ENCODE measurements at places on chromosomes 3 and 15.
A peak's percentile ranks its signal among the peaks of the same experiment; 100 is the strongest.

- DNase-seq: no peak
Observed at GRCh38 chr3:135907422-135908165, 57.9 kb upstream of the PPP2R3A start.

DNA sequence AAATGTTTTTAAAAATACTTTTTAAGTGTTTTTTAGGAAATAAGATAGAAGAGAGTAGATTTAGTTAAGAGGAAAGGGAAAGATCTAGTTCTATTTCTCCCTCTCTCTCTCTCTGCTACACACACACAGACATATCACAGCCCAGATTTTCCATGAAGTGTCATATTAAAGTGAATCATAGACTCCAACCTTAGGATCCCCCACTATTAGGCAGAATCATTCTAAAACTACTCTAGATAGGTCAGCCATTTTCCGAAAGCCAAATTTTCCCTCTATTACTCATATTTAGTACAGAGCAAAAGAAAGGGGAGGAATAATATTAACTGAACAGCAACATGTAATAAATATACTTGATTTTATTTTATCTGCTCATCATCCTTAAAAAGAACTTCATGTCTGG is 45.1 kb upstream of the RSL24D1 start:
- DNase-seq: no peak

DNA sequence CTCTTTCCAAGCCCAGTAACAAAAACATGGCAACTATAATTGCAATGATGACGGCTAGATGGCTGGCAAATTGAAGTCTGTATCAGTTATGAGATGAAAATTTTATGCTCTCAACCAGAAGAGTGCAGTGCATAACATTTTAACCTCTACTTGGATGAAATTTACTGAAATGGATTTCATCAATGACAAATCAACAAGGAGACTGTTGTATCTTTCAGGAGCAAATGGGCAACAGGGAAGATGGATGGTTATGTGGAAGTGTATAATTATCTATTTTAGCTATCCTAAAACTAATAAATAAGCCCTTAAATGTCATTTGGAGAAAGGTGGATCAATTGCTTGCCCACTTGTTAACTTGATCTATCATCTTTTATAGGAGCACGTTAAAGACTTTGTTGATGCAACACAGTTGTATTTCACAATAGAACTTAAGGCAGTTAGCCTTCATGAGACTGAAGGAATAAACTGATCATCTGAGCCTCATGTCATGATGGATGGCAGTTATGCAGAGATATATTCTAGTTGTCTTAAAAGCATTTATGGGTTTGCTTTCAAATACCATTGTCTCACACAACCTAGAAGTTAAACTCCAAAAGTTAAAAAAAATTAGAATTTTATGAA is 315.1 kb upstream of the TBC1D5 start:
- no peak for DNase-seq

GRCh38 chr15:89671687-89672086 is 7.5 kb downstream of the PLIN1 start:
- no peak for DNase-seq

GRCh38 chr3:175326041-175326440 is 466.9 kb downstream of the NAALADL2 start:
- no peak for DNase-seq

GRCh38 chr3:113129168-113129567 is 82.2 kb upstream of the BOC start:
- no peak for DNase-seq

GRCh38 chr3:196502775-196503195 is 783 bp downstream of the RNF168 start:
- peak; percentile 74 for DNase-seq

DNA sequence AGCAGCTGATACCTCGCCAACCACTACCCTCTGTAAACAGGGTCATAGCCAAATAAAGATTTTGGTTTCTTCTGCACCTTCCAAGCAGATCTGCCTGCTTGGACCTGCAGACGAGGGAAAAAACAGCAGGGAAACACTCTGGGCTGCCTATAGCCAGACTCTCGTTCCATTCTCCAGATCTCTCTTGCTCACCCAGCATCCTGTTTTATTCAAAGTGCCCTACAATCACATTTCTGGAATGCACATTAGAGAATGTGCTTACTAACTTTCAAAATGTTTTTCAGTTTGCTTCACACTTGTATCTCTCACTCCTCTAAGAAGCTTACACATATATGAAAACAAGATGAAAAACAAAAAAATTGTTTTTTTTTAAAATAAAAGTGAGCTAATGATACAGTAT is 71.4 kb downstream of the MLH1 start:
- DNase-seq: no peak

- no peak for DNase-seq
Observed at GRCh38 chr3:28940994-28941393, 339.9 kb upstream of the RBMS3 start.

DNA sequence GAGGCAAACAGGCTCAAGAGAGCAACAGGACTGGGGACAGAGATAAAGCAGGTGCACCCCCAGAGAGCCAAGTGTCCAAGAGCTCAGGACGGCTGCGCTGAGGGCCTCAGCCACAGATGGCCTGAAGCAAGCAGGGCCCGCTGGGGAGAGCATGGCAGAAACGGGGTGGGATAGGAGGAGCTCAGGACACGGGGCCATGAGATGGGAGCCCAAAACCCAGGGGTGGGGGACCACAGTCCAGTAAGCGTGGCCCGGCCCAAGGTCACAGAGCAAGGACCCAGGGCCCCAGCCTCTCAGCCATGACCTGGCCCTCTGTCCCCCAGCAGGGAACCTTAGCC is 9.5 kb downstream of the DUSP7 start:
- DNase-seq: no peak

GRCh38 chr3:89375451-89375850 is 268.0 kb downstream of the EPHA3 start:
- DNase-seq: no peak

DNA sequence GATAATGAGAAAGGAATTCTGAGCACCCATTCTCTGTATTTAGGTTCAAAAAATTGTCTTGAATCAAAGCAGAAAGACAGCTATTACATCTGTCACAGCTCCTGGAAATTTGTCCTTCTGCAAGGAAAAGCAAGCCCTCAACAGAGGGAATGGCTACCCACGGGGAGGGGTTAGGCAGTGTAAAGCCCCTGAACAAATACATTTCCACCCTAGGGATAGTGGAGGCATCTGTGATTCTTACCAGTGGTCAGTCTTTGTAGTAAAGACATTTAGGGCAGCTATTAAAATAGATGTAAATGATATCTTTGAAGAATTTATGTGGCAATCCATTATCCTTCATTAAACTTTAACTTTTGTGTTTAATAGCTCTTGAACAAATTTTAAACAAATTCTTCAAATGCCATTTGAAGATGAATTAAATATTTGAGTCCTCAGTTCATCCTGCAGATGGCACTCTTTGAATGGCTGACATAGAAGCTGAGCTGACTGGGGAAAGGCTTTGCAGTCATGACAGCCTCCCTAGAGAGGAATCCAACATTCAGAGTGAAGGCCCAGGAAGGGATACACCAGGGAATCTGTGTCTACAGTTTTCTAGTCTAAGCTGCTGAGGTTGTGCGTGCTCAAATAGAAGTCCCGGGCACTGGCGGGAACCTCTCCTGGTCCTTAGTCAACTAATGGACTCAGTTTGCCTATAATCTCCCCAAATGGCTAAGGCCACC is 359.7 kb upstream of the ROPN1 start:
- DNase-seq: peak; percentile 39

DNA sequence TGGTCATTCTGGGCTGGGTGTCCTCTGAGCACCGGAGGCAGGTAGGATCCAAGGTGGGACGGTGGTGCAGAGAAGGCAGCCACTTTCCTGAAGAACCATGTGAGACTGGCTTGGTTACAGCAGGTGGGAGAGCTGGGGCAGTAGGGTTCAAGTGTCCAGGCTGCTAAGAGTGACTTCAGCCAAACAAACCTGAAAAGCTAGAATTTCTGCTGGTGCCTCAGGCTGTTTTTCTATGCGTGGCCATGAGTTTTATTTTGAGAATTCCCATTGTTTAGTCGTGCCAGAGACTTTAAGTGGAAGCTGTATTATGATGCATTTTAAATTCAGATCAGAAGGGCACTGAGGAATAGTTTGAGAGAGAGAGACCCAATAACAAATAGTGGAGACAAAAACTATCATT is 20.1 kb downstream of the USP13 start:
- no peak for DNase-seq

DNA sequence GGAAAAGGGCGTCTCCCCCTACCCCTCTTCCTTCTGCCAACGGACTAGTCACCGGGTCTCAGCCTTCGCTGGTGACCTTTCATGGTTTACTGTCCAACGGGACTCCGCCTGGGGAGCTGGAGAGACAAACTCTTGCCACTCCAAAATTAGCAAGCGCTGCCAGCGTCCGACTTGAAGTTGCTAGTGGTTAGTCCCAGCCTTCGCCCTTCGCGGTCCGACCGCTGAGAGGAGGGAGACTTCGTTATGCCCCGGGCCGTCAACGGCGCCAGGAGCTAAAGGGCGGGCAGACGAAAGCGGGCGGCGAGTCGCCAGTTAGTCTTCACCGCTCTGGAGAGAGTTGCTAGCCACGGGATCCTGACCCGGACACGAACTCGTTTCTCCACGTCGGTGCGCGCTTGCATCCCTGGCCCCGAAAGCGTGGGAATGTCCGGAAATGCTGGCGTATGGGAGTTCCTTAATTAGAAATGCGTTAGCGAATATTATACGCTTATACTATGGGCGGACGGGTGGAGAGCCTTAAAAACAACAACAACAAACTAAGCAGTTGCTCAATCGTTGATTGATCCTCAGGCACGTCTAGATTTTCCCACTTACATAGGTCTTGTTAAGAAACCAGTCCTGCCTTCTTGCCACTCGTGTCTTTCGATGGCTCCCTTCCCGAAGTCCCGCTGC is 716 bp downstream of the SMC4 start:
- peak; percentile 56 for DNase-seq

GRCh38 chr3:147370349-147370748 is 36.0 kb downstream of the ZIC4 start:
- no peak for DNase-seq

DNA sequence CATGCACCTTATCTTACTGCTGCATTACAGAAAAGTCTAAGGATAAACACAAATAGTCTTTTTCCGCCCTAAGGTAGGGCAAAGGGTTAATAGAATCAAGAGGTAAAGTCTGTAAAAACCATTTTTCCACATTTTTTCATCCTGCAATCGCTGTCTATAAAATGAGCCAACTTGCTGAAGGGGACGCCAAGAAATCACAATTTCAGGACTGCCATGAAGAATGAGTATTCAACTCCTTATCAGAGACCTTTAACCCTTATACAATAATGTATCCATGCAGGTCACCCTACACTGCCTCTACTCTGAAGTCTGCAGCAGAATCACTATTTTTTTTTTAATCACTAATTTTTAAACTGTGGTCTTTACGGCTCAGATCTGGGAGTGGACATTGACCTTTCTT is 1.1 kb upstream of the DNAJC13 start:
- peak; percentile 6 for DNase-seq

GRCh38 chr3:194275291-194275690 is 75.8 kb downstream of the CPN2 start:
- DNase-seq: peak; percentile 36

- DNase-seq: peak; percentile 84
Observed at GRCh38 chr3:183447206-183448001, 19.0 kb upstream of the MCF2L2 start.

DNA sequence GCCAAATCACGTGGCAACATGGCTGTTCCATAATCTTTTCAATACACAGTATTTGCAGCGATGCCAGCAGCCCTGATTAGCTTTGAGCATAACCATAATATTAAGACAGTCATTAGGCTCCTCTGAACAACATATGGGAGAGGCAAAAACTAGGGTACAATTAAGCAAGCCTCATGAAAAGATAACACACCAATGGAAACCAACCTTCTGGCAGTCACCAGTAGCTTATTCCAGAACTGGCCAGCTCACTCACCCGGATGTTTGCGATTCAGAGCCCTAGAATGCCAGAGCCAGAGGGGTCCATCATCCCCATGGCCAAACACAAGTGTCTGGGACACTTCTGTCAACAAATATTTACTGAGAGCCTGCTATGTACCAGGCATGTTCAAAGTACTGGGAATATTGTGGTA is 48.8 kb upstream of the PLXND1 start:
- no peak for DNase-seq

DNA sequence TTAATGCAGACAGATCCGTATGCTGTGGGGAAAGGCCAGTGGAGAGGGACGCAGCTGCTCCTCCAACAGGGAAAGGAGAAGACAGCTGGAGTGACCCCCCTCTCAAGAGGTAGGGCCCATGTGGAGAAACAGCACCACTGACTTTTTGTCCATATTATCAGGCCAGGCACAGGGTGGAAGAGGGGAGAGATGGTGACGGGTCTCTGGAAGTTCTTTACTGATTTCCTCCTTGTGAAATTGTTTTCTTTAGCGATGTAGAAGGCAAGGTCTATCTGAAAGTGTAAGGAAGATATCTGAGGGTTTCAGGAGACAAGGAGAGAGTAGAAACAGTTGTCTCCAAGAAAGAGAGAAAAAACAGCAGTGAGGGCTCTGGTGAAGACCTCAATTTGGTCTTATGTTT is 338.8 kb downstream of the VPS13C start:
- DNase-seq: no peak

GRCh38 chr3:119861681-119862080 is 79.8 kb downstream of the NR1I2 start:
- no peak for DNase-seq

- DNase-seq: no peak
Observed at GRCh38 chr15:27865323-27865922, 233.7 kb downstream of the OCA2 start.

All from NAMALWA (cell line).